Mucosa of descending colon (tissue), 3 donors: ENCODE measurements at places on chromosomes 12 and 14. TPM values are rescaled to one million over a fixed set of nuclear protein-coding genes. Genes with fewer than 3 reads are reported as not detected.
A peak's percentile ranks its signal among the peaks of the same experiment; 100 is the strongest.

Gene MUCL1
- total RNA-seq = not detected

GRCh38 chr14:72308967-72309485 lies 376.8 kb downstream of the RGS6 start:
- no peak for DNase-seq

DNA sequence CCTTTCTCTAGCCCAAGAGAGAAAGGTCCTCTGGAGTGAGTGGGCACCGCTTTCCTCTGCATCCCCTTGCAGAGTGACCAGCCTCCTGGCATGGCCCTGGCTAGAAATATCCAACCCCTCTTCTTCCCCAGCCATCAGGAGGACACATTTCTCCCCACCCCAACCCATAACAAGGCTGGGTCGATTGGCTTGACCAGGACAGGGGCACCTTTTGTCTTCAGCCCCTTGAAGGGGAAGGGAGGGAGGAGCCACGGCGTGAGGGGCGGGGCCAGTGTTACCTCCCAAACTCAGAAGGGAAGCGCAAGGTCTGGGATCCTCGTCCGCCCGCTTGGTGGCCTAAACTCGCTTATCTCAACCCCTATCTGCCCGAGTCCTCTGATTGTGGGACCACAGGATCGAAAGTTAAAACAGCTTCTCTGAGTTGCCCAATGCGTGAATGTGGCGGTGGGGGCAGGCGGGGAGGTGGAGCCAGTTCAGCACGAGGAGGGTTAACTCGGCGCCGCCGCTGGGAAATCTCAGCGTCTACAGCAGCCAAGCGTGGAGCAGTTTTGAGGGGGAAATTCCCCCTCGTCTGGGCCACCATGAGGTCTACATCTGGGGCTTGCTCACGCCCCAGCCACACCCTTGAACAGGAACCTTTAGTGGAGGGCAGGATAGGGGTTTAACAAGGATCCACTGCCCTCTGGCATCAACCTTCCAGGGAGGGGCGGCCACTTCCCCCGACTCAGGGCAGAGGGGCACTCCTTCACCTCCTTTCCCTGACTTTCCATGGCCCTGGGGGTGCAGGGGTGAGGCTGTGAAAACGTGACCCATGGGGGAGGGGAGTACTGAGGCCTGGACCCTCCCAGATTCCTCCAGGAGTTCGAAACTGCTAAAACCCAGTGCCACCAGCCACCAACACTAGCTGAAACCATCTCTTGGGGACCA lies 795 bp downstream of the STAT6 start:
- peak; percentile 88 for DNase-seq

DNA sequence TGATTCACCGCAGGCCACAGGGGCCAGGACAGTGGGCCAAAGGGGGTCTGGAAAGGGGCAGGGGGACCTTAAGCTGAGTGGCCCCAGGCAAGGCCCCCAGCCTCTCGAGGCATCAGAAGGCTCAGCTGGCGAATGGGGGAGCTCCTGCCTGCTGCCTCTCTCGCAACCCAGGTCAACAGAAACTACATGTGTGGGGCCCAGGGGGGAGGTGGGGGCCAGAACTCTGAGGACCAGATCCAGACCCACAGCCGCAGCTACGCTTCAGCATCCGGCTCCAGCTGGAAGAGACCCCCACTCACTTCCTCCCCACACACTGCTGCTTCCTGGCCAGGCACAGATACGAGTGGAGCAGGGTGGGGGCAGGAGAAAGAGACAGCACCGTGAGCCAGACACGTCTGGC lies 46.5 kb downstream of the NCOR2 start:
- DNase-seq = no peak

- DNase-seq = no peak
These were observed 129.7 kb upstream of the CCND2 start for GRCh38 chr12:4143896-4144295.

GRCh38 chr12:107320929-107321631 lies 227.7 kb upstream of the CRY1 start:
- peak; percentile 43 for DNase-seq

DNA sequence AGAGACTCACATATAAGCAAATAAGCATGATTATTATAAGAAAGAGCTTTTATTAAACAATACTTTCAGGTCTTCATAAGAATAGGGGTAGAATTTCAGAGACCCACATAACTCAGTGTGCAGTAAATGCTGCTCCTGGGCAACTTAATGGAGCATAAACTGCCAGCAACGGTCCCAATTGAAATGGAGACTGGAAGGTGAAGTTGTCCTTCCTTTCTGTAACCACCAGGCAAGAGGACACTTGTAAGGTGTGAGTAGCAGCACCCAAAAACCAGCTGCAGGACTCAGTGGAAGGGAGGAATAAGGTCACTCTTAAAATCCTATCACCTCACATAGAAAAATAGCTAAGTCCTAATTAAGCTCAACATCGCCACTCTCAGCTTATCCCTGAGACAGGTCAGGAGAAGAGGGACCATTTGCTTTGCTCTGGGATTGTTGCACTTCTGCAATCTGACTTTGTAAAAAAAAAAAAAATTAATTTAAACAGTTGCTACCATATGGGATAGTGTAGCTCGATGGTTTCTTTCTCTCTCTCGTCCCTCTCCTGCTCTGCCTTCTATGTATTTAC lies 22.7 kb upstream of the LTA4H start:
- no peak for DNase-seq

DNA sequence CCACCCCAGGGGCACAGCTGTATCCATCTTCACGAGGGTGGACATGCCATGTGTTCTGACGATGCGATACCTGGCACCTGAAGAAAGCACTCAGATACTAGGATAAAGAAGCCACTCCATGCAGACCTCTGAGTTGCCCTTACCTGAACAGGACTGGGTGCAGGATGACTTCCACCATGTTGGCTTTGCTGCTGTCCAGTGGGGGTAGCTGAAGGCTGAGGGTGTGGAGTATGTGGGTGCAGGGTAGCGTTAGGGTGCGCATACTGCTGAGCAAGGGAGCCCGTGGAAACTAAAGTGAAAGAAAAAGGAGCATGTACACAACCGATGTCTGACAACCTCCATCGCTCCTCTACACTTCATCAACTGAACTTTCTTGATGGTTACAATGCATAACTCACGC lies 51.3 kb downstream of the SH2B3 start:
- DNase-seq = no peak
